ENCODE measurements at places on chromosomes 3 and 15.

DNA sequence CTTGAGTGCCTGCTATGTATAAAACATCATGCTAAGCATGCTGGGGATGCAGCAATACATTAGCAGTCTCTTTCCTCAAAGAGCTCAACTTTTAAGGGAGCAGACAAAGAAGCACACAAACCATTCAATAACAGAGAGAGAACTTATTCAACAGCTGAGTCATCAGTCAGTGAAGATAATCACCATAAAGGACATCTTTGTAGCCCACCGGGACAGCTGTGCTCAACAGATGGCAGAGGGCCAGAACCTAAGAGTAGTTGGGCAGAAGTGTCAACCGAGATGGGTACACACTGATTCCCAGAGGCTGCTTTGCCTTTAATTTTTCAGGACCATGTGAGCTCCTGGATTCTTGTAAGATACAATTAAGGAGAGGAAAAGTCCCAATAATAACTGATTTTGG is 4.2 kb upstream of the RAB8B start:
- no peak for DNase-seq

DNA sequence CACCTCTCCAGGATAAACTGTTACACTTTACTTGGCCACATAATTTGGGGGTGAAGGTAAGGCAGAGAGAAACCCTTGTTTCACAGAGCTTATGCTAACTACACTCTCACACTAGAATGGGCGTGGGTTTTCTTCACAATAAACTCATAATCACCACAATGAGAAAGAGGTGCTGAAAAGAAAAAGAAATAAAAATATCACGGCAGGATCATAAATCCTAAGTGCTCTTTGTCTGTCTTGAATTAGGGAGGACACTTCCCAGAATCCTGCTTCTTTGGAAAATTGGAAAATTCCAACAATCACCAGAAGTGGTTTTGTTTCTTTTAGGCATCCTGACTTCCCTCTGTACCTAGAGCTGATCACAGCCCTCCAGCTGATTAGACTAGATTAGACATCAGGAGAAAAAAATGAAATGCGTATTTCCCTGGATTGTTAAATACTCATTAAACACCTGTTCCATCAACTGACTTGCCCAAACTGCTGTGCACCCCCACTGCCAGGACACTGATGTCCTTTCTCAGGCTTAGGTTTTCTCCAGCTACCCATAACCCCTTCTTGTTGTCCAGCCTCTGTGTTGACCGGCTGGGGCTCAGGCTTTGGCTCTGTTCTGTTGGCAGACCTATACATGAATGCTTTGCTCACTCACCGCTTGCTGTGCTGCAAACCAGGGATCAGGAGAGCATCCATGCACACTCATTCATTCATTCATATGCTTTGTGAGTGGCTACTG is 41.6 kb upstream of the ACKR4 start:
- no peak for DNase-seq

GRCh38 chr15:66097151-66098021 is 156.2 kb downstream of the MEGF11 start:
- no peak for DNase-seq

- no peak for DNase-seq
These were observed 12.3 kb downstream of the BOC start for GRCh38 chr3:113223475-113224281.

GRCh38 chr3:70433091-70433490 is 120.7 kb upstream of the MDFIC2 start:
- no peak for DNase-seq

DNA sequence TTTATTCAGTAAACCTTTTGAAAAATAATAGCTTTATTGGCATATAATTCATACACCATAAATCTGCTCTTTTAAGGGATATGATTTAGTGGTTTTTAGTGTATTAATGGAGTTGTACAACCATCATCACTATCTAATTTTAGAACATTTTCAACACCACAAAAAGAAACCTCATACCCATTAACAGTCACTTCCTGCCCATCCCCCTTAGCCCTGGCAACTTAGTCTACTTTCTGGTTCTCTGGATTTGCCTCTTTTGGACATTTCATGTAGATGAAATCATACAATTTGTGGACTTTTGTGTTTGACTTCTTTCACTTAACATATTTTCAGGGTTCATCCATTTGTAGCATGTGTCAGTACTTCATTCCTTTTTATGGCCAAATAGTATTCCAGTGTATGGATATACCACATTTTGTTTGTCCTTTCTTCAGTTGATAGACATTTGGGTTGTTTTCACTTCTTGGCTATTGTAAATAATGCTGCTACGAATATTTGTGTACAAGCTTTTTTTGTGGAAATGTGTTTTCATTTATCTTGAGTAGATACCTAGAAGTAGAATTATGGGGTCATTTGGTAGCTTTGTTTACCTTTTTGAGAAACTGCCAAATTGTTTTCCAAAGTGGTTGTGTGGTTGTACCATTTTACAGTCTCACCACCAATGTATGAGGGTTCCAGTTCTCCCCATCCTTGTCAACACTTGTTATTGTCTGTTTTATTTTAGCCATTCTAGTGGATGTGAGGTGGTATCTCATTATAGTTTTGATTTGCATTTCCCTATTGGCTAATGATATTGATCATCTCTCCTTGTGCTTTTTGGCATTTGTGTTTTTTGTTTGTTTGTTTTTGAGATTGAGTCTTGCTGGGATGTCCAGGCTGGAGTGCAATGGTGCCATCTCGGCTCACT is 45.8 kb downstream of the SMAD3 start:
- DNase-seq, result no peak

DNA sequence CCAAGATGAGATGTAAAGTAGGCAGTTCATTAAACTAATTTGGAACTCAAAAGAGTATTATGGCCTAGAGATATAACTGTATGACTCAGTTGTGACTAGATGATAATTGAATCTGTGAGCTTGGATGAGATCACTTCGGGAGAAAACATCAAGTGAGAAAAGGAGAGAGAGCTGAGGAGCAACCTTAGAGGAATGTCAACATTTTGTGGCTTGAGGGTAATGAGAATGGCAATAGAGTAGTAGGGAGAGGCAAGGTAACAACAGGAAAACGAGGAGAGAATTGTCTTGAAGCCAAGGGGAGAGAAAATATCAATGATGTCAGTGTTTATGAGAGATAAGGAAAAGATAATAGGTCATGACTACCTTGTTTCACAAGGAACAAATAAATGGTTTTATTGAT is 580.2 kb downstream of the NLGN1 start:
- no peak for DNase-seq

DNA sequence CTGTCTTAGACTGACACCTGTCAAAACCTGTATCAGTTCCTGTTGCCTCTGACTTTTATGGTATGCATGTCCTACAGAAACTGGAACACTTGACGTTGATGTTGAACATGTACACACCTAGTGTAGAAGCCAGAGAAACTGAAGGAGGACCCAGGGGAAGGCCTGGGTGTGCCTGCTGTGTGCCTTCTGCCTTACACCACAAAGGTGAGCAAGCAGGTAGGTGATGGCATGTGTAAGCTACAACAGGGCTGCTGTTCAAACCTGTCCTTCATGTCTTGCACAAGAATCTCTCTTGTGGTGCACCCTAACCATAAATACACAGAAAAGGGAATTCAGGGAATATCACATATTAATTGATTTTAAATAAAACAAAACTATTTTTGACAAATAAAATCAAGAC is 13.6 kb upstream of the AQP9 start:
- no peak for DNase-seq

DNA sequence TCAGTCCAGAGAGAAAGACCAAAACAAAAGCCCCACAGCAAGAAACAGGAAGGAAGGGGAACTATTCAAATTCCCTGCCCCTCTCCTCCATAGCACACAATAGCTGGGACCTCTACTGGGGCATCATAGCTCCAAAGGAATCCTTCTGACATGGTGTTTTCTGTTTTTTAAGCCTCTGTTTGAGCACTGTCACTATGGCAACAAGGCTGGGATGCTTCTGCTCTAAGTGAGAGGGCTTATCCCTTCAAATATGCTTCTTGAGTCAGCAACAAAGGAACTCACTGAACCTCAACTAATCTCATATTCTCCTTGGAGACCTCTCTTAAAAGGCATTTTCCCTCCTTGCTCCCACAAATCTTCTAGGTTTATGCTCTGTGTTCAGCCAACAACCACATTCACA is 40.5 kb downstream of the MYLK start:
- DNase-seq, result no peak

DNA sequence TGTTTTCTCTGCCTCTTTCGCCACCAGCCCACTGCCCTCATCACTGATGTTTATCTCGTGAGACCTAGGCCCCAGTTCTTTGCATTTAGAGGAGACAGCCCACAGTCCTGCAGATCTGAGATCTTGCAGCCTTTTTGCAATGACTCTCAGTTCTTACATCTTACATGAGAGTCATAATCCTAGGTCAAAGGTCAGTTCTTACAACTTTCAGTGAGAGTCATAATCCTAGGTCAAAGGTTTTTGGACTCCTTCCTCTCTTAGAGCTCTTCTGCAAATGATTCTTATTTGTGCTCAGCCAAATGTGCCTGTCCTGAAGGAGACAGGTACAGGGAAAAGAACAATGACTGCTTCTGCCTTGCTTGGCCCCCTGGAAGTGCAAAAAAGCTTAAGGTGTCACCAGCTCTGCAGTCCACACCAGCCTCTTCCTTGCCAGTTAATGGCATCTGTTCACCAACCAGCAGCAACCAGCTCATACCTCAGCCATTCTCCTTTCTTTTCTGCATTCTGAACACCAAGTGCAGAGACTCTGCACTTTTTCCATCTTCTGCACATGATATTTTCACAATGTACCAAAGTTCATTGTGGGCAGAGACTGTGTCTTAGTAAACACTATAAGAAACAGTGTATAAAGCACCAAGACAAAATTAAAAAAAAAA is 67.1 kb downstream of the ABHD5 start:
- DNase-seq, result no peak

- no peak for DNase-seq
These were observed 66.4 kb upstream of the GOLIM4 start for GRCh38 chr3:168162172-168162571.

DNA sequence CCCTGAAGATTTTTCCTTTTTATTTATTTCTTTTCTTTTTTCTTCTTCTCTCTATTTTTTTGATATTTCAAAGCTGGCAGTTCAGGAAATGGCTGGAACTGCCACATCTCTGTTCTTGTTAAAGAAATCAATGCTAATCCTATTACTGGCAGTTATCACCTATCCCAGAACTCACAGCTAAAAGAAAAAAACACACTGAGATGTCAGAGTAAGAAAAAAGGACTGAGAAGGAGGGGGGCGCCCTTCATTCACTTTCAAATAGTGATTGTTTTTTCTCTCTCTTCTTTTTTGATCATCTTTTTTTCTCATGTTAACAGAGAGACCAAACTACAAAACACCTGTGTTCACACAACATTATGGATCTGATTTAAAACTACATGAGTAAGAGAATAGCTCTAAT is 337.1 kb downstream of the IL20RB start:
- no peak for DNase-seq

GRCh38 chr3:48743773-48744172 is 26.8 kb upstream of the IP6K2 start:
- no peak for DNase-seq

DNA sequence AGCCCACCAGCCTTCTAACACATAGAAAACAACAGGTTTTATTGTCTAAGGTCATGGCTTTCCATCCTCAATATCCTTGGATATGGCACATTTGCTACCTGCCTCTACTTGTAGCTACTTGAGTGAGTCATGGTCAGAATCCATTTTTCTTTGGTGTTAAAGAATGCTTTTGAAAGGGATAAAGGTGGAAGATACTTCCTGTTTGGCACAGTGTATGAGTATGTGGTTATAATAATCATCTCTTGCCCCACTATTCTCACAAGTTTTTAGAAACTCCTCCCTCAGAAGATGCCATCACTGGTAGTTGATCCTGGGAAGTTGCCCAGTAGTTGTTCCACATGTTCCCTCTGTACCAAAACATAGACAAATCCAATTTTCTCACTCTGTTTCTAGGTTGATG is 508.6 kb upstream of the IL12A start:
- no peak for DNase-seq

- peak; percentile 55 for DNase-seq
These were observed 88.6 kb upstream of the GSK3B start for GRCh38 chr3:120182613-120183511.

DNA sequence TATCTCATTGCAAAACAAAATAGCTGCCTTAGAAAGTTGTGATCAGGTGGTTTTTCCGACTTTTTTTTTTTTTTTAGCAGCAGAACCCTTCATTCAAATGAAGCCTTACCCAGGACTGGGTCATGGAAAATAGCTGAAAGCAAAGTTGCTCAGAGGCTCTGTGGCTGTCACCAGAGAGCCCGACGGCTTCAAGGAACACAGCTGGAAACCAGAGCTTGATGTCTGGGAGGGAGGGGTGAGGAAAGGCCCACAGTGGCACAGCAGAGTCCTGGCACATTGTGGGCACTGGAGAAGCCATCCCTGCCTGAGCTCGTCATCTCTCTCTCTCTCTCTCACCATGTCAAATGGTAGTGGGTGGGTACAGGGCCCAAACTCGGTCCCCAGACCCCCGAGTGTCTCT is 77.5 kb downstream of the RPN1 start:
- DNase-seq, result no peak

DNA sequence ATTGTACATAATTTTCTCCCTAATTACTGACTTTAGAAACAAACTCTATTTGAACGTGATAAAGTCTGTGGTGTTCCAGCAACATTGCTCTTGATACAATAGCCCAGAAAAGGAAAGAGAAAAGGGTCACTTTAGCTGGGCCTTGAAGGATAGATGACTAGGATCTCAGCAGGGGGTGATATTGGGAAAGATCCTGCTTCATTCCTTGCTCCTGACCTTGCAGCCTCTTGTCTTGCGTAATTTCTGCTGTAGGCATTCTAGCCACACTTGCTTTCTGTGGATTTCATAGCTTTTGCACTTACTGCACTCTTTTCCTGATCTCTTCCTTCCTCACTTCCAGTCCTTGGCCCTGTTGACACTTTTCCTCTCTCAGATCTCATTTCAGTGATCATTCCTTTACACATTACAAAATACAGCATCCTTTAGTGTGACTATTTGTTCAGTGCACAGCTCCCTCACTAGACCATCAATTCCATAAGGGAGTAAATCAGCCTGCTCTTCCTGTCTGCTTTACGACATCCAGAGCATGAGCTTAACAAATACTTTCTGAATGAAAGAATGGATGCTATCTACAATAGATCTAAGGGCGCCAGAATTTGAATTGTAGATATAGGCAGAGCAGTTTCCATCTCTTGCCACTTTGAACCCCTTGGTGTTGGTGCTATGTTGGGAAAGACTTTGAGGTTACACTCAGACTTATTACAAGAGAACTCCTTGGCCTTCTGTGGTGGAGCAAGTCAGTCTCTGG is 559.6 kb upstream of the MDFIC2 start:
- DNase-seq, result no peak

- DNase-seq, result no peak
These were observed 1655.6 kb downstream of the SI start for GRCh38 chr3:163422671-163423070.

DNA sequence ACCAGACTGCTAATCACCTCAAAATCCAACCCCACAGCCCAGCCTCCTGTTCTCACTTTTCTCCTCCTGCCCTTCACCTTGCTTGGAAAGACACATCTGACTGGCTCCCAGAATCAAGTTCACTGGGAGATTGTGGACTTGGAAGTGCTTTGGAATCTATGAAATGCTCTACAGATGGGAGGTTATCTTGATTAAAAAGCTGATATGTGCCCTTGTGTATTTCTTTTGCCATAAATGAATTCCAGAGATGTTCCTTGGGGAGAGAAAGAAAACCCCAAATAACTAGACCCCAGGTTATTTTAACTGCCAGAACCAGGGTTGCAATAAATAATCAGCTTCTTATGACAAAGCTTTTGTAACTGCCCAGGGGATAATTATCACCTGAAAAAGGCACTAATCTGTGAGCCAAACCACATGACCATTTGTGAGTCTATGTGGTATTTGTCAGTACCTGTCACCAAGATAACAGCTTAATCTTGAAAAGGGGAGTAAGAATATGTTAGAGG is 21.7 kb upstream of the ARHGEF3 start:
- DNase-seq, result no peak

- peak; percentile 50 for DNase-seq
These were observed 678.5 kb downstream of the NR2F2 start for GRCh38 chr15:97009031-97009431.
